ENCODE measurements at places on chromosomes 7 and 10.

DNA sequence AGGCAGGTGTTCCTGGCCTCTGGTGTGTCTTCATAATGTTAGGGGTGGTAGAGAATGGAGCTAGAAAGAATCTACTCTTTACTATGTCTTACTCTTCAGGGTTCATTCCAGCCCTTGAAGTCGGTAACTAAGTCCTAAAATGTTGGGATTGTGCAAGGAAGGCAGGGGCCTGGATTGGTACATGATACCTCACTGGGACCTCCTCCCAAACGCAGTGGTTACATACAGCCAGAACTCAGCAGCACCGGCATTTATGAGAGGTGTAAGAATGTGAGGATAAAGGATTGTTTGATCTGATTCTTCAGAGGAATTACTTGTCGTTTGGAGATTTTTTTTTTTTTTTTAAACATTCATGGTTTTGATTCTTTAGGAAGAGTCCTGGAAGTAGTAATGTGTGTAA is 6.9 kb downstream of the COMTD1 start:
- DNase-seq = no peak

GRCh38 chr7:37342688-37343471 is 105.8 kb downstream of the ELMO1 start:
- peak; percentile 81 for DNase-seq

DNA sequence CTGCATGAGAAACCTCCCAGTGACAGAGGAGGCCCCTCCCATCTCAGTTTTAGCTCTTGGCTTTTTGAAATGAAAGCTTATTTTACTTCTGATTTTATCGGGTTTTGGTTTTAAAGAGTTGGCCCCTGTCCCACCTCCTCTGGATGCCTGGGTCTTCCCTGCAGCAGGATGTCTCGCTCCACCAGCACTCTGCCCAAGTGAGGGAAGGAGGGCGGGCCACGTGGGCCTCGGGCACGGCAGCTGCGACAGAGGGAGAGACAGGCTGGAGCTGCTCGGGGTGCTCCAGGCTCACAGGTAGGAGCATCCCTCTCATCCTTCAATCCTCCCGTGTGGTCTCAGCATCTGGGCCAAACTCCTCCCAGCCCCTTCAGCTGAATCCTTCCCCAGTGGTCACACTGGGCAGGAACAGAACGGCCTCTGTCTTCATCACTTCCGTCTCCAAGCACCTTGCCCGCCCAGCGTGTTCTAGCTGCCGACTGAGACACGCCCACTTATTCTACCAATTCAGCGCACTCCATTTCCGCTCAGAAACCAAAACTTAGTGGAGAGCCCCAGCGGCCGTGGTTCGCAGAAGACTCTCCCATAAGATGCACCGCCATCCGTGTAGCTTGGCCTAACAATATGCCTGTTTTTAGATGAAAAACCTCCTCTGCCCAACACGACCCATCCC is 222.9 kb downstream of the GLRX3 start:
- no peak for DNase-seq

DNA sequence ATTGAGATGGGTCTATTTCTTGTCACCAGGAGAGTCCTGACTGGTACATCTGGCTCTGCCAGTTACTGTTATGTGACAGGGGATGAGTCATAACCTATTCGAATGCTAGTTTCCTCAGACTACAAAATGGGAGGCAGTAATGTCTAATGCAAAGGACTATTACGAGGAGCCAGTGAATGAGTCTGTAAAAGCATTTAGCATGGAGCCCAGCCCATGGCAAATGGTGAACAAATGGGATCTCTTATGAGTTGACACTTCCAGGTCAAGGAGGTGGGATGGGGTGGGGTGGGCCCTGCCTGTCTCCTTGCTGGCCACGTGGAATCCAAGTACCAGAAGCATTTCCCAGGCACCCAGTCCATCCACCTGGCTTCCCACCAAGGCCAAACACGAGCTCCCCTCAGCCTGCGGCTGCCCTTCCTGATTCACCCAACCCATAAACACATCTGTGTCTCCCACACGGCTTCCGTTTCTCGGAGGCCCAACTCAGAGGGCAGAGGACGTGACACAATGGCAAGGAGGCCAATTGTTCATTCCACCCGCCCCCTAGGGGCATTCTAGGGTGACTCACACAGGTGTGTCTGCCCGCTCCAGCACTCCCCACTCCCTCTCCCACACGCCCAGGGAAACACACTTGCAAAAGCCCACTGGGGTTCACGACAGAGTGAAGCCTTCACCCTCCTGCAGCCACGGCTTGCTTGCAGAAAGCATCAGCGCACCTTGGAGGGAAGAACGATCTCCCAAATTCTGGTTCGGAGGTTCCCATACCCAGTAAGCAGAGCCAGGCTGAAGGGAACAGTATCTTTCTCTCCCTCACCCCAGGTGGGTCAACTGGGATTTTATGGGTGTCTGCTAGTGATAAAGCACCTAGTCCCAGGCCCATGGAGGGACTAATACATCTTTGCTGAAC is 109.8 kb downstream of the SH3PXD2A start:
- DNase-seq = peak; percentile 68

DNA sequence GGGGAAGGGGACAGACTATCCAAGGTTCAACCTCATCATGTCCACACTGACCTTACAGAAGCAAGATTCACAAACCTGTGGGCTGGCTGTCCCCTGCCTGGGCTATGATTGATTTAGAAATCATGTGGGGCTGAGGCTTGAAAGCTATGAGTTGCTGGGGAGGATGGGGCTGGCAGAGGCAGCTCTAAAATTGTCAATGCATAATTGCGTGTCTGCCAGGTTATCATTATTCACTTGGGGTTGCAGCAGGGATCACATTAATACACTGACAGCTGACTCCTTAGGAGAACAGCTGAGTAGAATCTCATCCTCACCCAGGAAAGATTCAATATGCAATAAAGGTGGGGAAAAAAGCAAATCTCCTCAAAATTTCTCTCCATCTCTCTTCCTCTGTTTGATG is 866.3 kb downstream of the CCSER2 start:
- no peak for DNase-seq

DNA sequence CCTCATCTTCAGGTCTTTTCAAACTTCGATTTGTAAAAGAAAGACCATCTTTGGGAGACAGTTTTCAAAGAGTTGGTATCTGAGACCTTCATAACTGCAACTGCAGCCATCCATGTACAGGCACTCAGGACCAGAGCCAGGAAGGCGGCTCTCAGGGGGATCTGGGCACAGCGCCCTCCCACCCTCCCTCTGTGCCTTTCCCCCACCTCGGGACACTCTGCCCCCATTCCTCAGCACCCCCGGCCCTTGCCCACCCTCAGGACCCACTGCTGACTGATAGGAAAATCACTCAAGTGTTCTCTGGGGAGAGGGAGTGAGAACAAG is 143.6 kb downstream of the CUBN start:
- DNase-seq = no peak

DNA sequence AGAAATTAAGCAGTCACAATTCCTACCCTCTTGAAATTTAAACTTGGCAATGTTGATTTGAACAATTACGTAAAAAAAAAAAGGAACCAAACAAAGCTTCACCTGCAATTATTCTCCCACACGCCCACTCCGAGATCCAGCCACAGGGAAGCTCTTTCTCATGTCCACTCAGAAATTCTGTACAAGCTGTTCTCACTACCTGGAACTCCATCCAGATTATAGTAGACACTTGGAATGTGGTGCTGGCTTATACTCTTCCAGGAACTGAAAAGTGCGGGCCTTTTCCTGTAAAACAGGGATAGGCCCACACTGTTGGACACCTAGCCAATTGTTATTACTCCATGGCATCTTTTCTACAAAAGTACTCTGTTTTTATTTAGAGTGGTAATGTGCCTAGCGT is 20.3 kb upstream of the TOMM7 start:
- DNase-seq = no peak

GRCh38 chr7:79741684-79742083 is 288.2 kb upstream of the MAGI2 start:
- no peak for DNase-seq

All from activated T-cell treated with anti-CD3 and anti-CD28 coated beads, Interleukin-2, amount 50 U/mL, for 48 hours (primary cell).